Osteoblast (primary cell): ENCODE measurements at places on chromosomes 11 and 22. TPM values are rescaled to one million over a fixed set of nuclear protein-coding genes. Genes with fewer than 3 reads are reported as not detected.

Gene GALR3
- total RNA-seq = not detected in 2 replicates

Gene TMPRSS13
- not detected in 2 replicates for total RNA-seq

DNA sequence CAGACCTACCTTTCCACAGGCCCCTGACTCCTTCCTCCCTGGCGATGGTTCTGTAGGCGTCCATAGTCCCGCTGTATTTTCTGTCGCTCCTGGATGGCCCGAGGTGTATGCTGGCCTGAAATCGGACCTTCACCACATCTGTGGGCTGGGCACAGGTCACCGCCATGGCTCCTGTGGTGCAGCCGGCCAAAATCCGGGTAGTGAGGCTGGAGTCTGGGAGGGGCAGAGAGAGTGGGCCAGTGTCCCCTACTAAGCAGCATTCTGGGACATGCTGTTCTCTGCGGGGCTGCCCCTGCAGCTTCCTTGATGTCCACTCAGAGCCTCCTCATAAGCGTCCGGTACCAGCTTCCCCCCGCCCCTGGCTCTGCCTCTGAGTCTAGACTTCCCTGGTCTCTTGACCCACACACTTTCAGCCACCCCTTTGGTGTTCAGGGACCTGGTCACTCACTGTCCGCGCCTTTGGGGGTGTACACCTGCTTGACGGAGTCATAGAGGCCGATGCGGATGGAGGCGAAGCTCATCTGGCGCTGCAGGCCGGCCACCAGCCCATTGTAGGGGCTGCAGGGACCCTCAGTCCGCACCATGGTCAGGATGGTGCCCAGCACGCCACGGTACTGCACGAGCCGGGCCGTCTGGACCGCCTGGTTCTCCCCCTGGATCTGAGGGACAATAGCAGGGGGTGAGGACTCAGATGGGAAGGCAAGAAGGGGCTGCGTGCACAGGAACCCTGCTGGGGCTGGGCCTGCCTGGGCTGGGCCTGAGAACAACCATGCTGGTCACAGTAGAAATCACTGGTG, 3.0 kb downstream of the UCP3 start:
- H3K27me3 ChIP-seq = no peaks in the 10 kb centered on the region
- DNase-seq = no peak
- no peaks in the 10 kb centered on the region for H3K36me3 ChIP-seq

DNA sequence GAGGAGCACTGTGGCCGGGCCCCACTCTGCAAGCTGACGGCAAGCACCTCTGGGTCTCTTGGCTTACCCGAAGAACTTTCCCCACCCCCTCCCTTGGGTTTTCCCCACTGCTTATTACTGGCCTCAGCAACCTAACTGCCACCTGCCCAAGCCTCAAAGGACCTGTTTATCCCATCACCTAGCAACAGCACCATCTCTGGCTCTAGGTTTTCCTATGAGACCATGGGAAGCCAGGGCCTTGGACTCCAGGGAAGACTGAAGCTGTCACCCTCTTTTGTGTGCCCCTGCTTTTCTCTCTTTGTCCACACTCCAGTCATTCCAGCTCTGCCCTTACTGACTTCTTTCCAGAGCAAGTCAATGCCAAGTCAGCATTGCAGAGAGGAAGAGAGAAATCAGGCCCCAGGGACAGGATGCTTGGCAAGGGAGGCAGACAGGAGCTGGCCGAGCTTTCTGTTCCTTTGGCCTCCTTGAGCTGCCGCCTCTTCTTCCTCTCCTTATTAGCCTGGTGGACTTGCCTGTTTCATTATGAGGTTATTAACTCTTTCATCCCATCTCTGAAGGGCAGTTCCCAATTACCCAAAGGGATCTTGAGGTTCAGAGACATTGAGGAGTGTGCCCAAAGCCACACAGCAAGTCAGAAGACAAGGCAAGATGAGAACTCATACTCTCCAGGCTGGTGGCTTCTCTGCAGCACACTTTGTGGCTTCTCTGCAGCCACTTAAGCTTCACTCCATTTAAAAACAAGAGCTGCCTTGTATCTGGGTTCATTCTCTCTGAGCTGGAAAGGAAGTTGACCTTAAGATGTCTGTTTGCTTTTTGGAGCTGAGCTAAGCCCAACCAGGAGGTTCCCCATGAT, at the start of gene SMIM35:
Gene SMIM35 (minus strand): TSS at position 51 of the 856 bp plus-strand sequence. CDS start 206 bp downstream, outside the sequence.
- no peak within 1 kb of the TSS for H3K27ac ChIP-seq
- no peak for DNase-seq
- no peaks in the 10 kb centered on the region for H3K4me1 ChIP-seq

DNA sequence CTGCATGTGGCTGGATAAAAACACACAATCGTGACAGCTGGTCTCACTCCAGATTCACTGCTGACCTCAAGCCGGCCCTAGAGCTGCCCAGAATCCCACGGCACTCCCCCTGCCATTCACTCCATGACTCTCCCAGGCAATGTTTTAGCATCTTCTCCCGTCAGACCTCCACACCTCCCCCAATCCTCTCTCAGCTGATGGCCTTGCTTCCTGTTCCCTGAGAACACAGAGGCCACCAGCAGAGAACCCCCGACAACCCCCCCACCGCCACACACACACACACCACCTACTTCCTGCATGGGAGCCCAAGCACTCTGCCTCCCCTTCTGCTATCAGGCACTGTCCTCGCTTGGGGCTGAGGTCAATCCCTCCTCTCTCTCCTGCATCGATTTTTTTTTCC, 9.3 kb downstream of the TNKS1BP1 start:
- peaks cover 84% of the 10 kb centered on the region for H3K36me3 ChIP-seq
- H3K4me3 ChIP-seq = no peak overlapping the region
- H3K27me3 ChIP-seq = no peaks in the 10 kb centered on the region

DNA sequence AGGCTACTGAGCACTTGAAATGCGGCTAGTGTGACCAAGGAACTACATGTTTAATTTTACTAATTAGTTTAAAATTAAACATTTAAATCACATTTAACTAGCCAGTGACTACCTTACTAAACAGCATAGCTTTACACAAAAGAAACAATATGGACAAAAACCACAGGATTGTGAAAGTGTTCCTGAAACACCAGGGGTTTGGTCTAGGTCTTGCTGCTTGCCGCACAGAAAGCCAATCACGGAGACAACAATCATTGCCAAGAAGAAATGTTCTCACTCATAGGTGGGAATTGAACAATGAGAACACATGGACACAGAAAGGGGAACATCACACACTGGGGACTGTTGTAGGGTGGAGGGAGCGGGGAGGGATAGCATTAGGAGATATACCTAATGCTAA, 309.5 kb downstream of the C11orf87 start:
- no peak overlapping the region for H3K27ac ChIP-seq
- peaks cover 5% of the 10 kb centered on the region for H3K4me1 ChIP-seq
- DNase-seq = no peak
- H3K27me3 ChIP-seq = peaks cover 2% of the 10 kb centered on the region
